ENCODE measurements at places on chromosomes 16 and 17.

- DNase-seq, result no peak
Measured at GRCh38 chr17:58329810-58330537, 1.4 kb upstream of the TSPOAP1 start.

- no peak for DNase-seq
Measured at GRCh38 chr16:86077243-86077940, 178.4 kb downstream of the IRF8 start.

DNA sequence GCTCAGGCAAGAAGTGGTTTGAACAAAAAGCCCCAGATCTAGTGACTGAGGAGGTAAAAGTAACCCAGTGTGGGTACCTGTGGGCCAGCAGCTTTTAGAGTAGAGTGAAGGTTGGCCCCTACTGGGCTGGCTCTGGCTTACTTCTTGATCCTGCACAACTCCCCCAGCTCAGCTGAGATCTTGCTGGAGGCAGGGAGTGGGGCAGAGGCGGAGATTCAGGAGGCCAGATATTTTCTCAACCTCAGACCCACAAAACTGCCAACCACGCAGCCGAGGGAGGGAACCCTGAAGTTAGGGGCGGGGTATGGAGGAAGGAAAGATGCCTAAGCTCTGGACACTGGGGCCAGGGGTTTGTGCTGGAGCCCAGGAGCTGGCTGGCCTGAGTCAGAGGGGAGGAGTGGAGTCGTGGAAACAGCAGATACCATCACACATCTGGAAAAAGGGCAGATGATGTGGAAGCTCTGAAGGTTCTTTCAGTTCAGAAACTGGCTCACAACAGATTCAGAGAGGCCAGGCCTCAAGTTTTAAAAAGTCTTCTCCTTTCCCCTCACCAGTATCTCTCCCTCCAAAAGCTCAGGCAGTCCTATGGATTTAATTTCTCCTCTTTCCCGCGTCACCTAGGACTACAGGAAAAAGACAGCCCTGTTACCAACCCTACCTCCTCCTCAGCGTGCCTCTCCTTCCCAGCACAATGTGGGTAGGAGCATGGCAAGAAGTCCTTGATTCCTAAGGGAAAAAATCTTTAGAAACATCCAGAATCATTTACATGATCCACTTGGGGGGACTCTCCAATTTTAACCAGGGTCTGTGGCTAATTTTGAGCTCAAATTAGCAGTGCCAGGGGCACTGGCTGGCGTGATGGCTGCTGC is 48.1 kb downstream of the MYO18A start:
- DNase-seq, result no peak

GRCh38 chr17:6392609-6393350 is 42.1 kb downstream of the AIPL1 start:
- DNase-seq, result no peak

GRCh38 chr17:64938925-64939474 is 19.7 kb upstream of the LRRC37A3 start:
- DNase-seq, result peak; percentile 58

- DNase-seq, result no peak
Measured at GRCh38 chr16:48864055-48864454, 254.1 kb upstream of the N4BP1 start.

DNA sequence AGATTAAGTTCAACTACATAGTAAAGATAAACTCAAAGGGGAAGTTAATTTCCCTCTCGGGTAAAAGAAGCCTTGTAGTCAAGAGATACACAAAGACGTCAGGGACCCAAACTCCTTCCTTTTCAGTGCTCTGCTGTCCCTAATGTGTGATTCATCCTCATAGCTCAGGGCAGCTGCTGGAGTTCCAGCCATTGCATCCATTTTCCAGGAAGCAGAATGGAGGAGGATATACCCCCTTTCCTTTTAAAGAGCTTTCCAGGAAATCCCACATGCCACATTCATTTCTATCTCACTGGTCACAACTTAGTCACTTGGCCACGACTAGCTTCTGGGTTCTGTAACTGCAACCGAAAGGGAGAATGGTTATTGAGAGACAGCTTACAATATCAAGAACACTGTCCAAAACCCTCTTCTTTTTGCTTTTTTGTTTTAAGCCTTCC is 95.3 kb downstream of the SOCS1 start:
- DNase-seq, result no peak

DNA sequence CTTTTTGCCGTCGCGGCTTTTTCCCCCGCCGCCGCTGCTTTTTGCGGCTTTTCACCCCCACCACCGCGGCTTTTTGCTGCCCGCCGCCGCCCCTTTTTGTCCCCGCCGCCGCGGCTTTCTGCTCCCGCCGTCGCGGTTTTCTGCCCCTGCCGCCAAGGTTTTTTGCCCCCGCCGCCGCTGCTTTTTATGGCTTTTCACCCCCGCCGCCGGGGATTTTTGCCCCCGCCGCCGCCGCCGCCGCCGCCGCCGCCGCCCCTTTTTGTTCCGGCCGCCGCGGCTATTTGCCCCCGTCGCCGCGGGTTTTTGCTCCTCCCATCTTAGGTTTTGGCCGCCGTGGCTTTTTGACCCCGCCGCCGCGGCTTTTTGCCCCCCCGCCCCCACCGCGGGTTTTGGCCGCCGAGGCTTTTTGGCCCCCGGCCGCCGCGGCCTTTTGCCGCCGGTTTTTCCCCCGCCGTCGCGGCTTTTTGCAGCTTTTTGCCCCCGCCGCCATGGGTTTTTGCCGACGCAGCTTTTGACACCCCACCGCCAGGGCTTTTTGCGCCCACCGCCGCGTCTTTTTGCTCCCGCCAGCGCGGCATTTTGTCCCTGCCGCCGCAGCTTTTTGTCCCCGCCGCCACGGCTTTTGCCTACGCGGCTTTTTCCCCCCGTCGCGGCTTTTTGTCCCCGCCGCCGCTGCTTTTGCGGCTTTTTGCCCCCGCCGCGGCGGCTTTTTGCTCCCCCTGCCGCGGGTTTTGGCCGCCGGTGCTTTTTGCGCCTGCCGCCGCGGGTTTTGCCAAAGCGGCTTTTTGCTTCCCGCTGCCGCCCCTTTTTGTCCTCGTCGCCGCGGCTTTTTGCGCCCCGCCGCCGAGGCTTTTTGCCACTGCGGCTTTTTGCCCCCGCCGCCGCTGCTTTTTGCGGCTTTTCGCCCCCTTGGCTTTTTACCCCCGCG is 519.4 kb upstream of the WSB1 start:
- no peak for DNase-seq

DNA sequence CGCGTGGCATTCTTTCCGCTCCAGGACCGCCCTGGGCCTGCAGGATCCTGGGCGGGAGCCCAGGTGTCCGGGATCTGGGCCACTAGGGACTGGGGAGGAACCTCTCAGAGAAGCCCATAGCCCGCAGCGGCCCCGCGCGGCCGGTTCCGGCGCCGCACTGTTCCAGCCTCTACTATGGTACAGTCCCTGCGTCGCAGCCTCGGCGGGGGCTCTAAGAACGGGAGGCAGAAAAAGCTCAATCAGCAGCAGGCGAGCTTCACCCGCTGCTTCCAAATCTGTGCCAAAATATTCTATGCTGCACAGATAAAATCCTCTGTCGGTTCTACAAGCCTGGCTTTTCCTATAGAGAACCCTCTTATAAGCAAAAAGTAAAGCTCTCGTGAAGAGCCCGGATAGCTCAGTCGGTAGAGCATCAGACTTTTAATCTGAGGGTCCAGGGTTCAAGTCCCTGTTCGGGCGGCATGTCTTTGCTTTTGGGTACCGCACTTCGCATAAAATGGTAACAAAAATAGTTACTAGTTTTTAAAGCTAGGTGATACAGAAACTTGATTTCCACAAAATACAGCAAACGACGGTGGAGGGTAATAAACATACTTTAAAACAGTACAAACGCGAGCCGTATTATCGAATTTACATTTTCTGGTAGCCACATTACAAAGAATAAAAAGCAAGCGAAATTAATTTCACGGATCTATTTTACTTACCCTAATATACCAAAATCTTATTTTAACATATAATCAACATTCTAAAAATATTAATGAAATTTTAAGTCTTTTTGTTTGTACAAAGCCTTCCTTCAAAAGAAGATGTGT is 661 bp upstream of the ALOXE3 start:
- peak; percentile 87 for DNase-seq

DNA sequence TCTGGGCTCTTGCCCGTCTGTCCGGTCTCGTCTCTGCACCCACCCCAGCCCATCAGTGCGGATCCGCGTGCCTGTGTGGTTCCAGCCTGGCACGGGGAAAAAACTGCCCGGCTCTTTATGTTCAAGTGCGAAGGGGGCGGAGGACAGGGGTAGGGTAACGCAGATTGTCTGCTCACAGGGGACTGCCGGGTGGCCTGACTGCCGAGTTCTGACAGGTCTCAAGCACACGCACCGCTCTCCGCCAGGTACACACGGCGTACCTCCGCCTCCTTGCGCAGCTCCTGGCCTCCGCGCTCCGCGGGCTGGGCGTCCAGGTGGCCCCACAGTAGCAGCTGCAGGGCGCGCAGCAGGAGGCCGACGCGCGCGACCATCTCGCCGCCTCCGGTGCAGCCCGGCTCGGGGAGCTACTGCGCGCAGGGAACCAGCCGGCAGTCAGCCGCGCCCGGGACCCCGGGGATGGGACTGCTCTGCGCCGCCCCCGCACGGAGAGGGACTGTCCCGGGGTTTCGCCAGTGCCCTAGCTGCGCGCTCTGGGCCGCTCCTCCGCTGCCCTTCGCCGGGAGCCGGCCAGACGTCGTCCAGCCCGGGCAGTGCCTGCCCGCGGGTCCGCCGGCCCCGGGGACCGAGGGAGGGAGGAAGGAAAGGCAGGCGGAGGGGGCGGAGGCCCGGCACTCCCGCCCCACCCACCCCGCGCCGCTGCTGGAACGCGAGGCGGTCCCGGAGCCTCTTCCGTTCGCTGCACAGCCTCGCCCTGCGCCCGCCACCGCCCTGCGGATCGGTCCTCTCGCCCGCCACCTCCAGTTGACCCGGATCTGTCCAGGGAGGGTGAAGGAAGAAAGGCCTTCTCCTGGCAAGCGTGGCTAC is at the start of gene MMP28:
Gene MMP28 (minus strand): TSS at position 635 of the 864 bp plus-strand sequence. CDS start 264 bp downstream, at position 371.
- peak; percentile 62 for DNase-seq

DNA sequence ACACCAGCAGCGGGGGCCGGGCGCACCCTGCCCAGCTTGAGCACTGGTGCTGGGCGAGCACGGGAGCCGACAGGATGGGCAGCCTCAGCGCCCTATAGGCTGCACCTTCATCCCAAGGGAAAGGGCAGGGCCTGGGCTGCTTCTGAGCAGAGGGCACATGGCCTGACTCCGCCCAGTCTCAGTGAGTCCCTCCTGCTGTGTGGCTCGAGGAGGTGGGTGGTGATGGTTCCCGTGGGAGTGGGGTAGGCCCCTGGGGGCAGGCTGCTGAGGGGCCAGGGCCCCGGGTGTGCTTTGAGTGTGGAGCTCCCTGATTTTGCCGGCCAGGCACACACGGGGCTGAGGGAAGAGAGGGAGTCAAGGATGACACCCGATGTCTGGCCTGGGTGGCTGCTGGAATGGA is 37.9 kb downstream of the TSC2 start:
- DNase-seq, result no peak

Measured in GM13977 (cell line).